GM12878 (cell line): ENCODE measurements at places on chromosomes 12 and 14. TPM values are rescaled to one million over a fixed set of nuclear protein-coding genes. Genes with fewer than 3 reads are reported as not detected.

Gene CEBPE
- 0.21 TPM in 1 of 2 replicates, not detected in the other for total RNA-seq

Gene MAP1LC3B2
- total RNA-seq = 1.8 TPM in 1 of 2 replicates, not detected in the other

Gene SPATS2
- 22.7 and 26.2 TPM in 2 replicates for total RNA-seq

Gene INHBC
- total RNA-seq = 0.13 and 0.16 TPM in 2 replicates

Gene TSPAN8
- total RNA-seq = 0.27 and 0.49 TPM in 2 replicates

Gene RHOJ
- not detected in 2 replicates for total RNA-seq

DNA sequence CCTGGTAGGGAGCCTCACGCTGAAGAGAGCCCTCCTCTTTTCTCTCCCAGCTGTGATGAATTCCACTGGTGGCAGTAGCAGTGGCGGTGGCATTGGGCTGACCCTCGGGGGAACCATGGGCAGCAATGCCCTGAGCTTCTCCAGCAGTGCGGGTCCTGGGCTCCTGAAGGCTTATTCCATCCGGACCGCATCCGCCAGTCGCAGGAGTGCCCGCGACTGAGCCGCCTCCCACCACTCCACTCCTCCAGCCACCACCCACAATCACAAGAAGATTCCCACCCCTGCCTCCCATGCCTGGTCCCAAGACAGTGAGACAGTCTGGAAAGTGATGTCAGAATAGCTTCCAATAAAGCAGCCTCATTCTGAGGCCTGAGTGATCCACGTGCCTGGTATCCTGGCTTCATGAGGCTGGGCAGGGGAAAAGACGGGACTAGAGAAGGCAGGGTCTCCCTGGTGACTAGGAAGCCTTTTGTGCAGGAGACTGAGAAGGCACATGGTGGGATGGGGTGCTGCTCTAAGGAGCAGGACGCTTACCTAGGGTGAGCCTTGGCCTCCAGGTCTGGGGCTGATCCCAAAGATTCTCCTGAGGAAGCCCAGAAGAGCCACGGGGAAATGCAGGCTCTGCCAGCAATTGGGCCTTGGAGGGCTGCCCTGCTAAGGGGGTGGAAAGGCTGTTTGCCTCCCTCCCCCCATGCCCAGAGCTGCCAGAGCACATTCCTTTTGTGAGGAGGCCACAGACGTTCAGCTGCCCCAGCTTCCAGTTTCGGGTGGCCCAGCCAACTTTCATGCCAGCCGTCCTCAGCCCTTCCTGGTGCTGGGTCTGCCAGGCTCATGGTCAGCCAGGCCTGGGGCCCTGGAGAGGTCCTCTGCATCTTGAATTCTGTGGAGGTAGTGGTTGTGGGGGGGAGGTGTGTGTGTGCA, 15.8 kb downstream of the KRT7 start:
- no peak overlapping the region for H3K27ac ChIP-seq
- DNase-seq = no peak
- no peaks in the 10 kb centered on the region for H3K36me3 ChIP-seq
- peaks cover 15% of the 10 kb centered on the region for H3K4me1 ChIP-seq
- H3K27me3 ChIP-seq = no peaks in the 10 kb centered on the region; the same call in 1 of the 2 replicates

- no peaks in the 10 kb centered on the region for H3K27me3 ChIP-seq
- no peak overlapping the region for H3K27ac ChIP-seq
- no peaks in the 10 kb centered on the region for H3K4me1 ChIP-seq
Observed at GRCh38 chr12:97595426-97595831, 132.8 kb downstream of the RMST start.

DNA sequence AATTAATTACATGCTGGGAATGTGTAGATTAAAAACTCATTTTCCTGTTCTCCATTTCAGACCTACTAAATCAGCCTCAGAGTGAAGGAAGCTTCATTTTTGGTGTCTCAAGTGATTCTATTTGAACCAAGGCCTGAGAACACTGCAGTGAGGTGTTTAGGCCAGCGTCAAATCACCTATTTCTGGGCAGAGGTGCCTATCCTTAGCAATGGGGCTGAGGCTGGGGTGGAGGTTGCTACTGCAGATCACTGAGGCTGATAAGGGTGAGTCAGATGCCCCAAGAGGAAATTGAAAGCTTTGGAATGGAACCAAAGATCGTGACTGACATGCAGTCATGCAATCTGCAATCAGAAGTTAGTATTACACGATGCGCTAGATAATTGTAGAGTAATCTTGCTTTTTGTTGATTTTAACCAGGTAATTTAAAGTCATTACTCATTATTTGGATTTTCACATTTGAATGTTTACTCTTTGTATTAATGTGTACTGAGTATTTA, 4.4 kb downstream of the TXNRD1 start:
- H3K4me3 ChIP-seq = no peak overlapping the region
- no peaks in the 10 kb centered on the region for H3K27me3 ChIP-seq

DNA sequence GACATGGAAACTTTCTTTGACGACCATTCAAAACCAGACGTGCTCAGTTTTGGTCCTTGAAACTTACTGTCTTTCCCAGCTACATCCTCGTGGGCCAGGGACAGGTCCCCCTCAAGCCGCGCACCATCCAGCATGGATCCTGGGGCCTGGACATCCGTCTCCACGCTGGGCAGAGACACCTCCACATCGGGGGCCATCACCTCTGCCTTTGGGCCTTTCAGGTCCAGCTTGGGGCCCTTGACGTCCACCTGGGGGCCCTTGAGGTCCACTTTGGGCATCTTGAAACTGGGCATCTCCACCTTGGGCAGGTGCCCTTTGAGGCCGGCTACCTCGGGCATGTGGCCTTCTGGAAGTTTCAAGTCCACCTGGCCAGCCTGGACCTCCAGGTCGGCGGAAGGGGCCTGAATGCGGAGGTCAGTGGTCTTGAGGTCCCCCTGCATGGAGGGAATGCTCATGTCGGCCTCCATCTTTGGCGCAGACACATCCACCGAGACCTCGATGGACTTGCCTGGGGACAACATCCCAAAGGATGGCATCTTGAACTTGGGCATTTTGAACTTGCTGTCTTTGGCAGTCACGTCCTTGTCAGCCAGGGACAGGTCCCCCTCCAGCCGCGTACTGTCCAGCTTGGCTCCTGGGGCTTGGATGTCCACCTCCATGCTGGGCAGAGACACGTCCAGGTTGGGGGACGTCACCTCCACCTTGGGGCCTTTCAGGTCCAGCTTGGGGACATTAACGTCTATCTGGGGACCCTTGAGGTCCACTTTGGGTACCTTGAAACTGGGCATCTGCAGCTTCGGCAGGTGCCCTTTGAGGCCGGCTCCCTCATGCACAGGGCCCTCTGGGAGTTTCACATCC, 17.1 kb downstream of the PLD4 start:
- H3K27me3 ChIP-seq = peaks cover 3% of the 10 kb centered on the region
- DNase-seq = no peak
- H3K36me3 ChIP-seq = no peaks in the 10 kb centered on the region
- H3K4me3 ChIP-seq = no peak overlapping the region

GRCh38 chr12:75747572-75748021, 236.2 kb upstream of the KRR1 start:
- H3K4me1 ChIP-seq = no peaks in the 10 kb centered on the region
- no peak for DNase-seq
- no peaks in the 10 kb centered on the region for H3K27me3 ChIP-seq

DNA sequence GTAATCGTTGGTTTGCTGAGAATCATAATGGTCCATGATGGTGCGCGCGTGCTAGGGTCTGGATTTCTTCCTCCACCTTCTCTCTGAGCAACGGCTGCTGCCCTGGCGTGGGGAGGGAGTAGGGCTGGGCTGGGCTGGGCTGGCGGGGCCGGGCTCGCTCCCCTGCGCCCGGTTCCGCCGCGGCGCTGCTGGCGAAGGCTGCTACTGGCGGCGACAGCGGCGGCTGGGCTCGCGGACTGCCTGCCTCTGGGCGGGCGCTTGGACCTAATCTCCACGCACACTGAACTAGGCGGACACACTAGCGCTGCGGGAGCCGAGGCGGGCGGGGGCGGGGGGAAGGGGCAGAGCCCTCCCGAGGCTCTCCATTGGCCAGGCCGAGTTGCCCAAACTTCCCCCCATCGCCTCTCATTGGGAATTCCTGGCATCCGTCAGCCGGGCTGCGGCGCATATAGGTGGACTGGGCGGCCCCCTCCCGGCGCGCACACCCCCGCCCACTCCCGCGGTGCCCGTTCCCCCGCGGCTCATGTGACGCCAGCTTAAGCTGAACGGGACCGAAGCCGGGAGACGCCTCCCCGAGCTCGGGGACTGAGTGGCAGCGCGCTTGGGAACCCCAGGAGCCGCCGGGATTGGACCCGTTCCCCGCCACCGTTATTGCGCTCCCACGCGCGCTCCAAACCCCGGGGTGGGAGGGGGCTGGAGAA, at the start of gene ACTN1:
Gene ACTN1 (minus strand): TSS at position 282 of the 701 bp plus-strand sequence. CDS start 246 bp downstream, at position 36.
- no peaks in the 10 kb centered on the region for H3K36me3 ChIP-seq
- H3K27me3 ChIP-seq = peaks cover 11% of the 10 kb centered on the region; the same call in 1 of the 2 replicates
- H3K4me3 ChIP-seq = peak within 1 kb of the TSS; percentile 80
- no peak within 1 kb of the TSS for H3K27ac ChIP-seq

GRCh38 chr12:121531356-121531750, 49.5 kb downstream of the KDM2B start:
- H3K36me3 ChIP-seq = peaks cover 3% of the 10 kb centered on the region; the same call in 1 of the 2 replicates
- H3K27me3 ChIP-seq = no peaks in the 10 kb centered on the region
- peak overlapping the region; percentile 63; the same call in 1 of the 2 replicates for H3K4me3 ChIP-seq
- peak overlapping the region; percentile 9; the same call in 1 of the 2 replicates for H3K27ac ChIP-seq
- H3K4me1 ChIP-seq = peaks cover 20% of the 10 kb centered on the region
- no peak for DNase-seq

GRCh38 chr14:98945611-98946570, 326.1 kb downstream of the BCL11B start:
- H3K4me3 ChIP-seq = no peak overlapping the region
- H3K27ac ChIP-seq = no peak overlapping the region
- no peaks in the 10 kb centered on the region for H3K27me3 ChIP-seq

GRCh38 chr14:100617410-100618317, 30.4 kb upstream of the BEGAIN start:
- peaks cover 4% of the 10 kb centered on the region; the same call in 1 of the 2 replicates for H3K27me3 ChIP-seq
- no peak overlapping the region for H3K27ac ChIP-seq
- no peaks in the 10 kb centered on the region for H3K4me1 ChIP-seq
- H3K4me3 ChIP-seq = no peak overlapping the region

DNA sequence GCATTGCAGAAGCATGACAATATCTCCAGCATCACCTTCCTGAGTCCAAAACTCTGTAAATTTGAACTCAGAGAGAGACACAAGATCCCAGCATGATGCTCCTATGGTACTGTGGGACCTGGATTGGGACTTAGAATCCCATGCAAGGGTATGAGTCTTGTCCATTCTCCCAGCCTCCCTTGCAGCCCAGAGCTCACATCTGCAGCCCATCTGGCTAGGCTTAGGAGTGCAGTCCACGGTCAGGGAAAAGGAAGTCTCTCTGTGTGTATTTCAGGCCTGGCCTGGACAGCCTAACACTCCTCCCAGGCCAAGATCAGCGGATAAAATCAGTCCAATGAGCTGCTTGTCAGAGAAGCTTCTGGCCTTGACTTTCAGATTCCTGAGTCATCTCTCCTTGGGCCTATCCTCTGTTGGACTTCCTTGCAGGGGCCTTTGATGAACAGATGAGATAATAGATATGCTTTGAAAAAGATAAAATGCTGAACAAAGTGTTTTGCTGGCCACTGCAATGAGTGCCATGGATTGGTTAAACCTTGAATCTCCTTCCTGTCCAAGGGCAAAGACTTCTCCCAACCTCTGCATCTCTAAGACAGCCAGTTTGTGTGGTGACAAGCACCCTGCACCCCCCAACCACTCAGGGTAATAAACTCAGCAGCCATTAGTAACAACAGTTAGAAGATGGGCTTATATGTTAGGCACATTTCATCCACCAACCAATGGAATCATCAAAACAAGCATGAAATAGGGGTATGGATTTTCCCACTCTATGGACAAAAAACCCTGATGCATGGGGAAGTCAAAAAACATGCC, 412.8 kb upstream of the TBX3 start:
- no peak for DNase-seq
- no peaks in the 10 kb centered on the region for H3K4me1 ChIP-seq
- H3K27me3 ChIP-seq = no peaks in the 10 kb centered on the region
- no peak overlapping the region for H3K27ac ChIP-seq
- H3K4me3 ChIP-seq = no peak overlapping the region
- H3K36me3 ChIP-seq = no peaks in the 10 kb centered on the region

GRCh38 chr12:53052419-53053217, 2.8 kb downstream of the TNS2 start:
- no peaks in the 10 kb centered on the region for H3K27me3 ChIP-seq
- H3K27ac ChIP-seq = no peak overlapping the region
- no peaks in the 10 kb centered on the region for H3K36me3 ChIP-seq
- H3K4me3 ChIP-seq = no peak overlapping the region
- peaks cover 17% of the 10 kb centered on the region for H3K4me1 ChIP-seq

DNA sequence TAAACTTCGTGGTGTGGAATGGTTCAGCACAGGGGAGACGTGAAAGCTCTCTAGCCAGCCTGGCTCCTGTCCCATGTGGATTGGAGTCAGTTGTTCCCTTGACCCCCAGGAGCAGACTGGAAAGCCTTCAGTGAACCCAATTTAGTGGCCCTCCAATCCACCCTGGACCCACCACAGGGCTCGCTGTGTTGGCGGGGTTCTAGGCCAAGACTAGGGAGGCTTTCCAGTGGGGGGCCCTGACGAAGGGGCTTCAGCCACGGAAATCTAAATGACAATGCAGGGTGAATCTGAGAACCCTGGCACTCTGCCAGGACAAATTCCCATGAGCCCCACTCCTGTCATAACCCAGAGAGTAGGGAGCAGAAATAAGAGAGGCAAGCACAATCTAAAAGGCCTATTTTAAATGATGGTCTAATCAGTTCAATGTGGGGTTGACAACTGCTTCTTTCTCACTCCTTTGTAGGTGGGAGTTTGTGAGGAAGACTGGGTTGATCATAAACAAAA, 110.8 kb downstream of the SLC35F4 start:
- H3K27ac ChIP-seq = no peak overlapping the region
- H3K4me1 ChIP-seq = no peaks in the 10 kb centered on the region
- no peak for DNase-seq
- H3K4me3 ChIP-seq = no peak overlapping the region
- no peaks in the 10 kb centered on the region for H3K36me3 ChIP-seq

GRCh38 chr14:101926085-101926484, 38.3 kb upstream of the DYNC1H1 start:
- no peaks in the 10 kb centered on the region for H3K4me1 ChIP-seq
- no peaks in the 10 kb centered on the region for H3K27me3 ChIP-seq
- H3K27ac ChIP-seq = no peak overlapping the region
- DNase-seq = no peak
- peaks cover 2% of the 10 kb centered on the region; the same call in 1 of the 2 replicates for H3K36me3 ChIP-seq
- no peak overlapping the region for H3K4me3 ChIP-seq

DNA sequence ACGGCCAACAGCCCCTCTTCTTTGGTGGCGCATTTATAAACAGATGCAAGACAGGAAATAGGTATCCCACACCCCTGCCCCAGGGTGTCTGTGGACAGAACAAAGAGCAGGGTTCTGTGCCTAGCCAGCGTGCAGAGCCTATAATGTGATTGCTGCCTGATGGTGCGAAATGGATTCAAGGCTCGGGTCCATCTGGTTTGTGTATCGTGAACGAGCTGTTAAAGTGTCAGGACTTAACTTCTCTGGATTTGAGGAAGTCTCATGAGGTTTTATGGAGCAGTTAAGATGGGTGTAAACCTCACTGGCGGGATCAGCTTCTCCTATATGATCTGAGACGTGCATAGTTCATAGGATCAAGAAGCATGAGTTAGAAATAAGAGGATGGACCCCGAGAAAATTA, 388.7 kb upstream of the TBX3 start:
- H3K27me3 ChIP-seq = no peaks in the 10 kb centered on the region
- no peaks in the 10 kb centered on the region for H3K4me1 ChIP-seq
- no peak for DNase-seq
- H3K36me3 ChIP-seq = no peaks in the 10 kb centered on the region
- H3K4me3 ChIP-seq = no peak overlapping the region
- H3K27ac ChIP-seq = no peak overlapping the region
